Right lobe of liver (tissue), 6 donors: ENCODE measurements at places on chromosomes 12 and 14.
A peak's percentile ranks its signal among the peaks of the same experiment; 100 is the strongest.

DNA sequence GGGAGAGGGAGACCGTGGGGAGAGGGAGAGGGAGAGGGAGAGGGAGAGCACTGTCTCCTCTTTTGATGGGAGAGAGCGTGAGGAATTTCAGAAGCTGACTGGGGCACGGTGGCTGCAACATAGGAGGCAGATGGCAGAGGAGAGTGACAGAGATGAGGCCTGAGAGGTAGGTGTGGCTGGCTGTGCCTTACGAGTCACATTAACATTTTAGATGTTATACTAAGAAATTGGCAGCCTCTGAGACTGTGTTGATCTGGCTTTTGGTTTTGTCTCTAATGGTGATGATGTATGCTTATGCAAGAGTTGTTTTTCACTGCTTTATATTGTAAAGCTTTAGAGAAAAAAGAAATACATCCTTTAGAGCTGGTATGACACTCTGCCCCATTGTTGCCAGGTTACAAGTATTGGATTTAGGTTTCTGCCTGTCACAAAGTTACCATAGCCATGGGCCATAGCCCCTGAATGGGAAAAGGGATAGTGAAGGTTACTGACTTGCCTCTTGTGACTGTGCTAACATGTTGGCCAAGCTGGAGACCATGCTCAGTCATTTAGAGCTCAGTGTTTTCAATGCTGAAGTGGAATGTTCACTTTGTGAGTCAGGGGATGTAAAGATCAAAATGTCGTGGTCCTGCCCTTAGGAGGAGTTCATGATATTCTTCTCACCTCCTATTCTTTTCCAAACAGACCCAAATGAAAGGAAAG lies 186.2 kb downstream of the SYNE2 start:
- no peak for DNase-seq

- DNase-seq: no peak
These were observed 58.9 kb downstream of the ARF6 start for GRCh38 chr14:49951691-49952345.

- no peak for DNase-seq
These were observed 14.4 kb downstream of the FAM222A start for GRCh38 chr12:109727746-109728726.

DNA sequence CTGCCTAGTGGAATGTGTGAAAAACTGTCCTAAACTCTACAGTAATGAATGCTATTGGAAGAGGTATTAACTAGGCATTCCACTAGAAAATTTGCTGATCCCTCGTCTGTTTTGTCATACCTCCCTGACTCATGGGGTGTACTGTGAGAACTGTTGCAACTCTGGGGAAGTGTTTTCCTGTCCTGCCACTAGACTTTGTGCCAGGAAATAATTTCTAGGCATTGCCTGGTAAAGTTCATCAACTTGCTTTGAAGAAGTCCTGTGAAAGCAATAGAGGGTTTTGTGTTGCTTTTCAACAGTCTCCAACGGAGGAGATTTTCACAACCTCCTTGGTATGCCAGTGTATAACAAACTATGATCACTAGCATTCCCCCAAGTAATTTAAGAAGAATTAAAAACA lies 139.9 kb downstream of the AKAP6 start:
- no peak for DNase-seq

GRCh38 chr12:98373025-98373554 lies 142.3 kb upstream of the TMPO start:
- DNase-seq: no peak

GRCh38 chr12:66071549-66071948 lies 59.0 kb downstream of the LLPH start:
- no peak for DNase-seq

- no peak for DNase-seq
These were observed 476.9 kb downstream of the LRIG3 start for GRCh38 chr12:58443273-58443980.

DNA sequence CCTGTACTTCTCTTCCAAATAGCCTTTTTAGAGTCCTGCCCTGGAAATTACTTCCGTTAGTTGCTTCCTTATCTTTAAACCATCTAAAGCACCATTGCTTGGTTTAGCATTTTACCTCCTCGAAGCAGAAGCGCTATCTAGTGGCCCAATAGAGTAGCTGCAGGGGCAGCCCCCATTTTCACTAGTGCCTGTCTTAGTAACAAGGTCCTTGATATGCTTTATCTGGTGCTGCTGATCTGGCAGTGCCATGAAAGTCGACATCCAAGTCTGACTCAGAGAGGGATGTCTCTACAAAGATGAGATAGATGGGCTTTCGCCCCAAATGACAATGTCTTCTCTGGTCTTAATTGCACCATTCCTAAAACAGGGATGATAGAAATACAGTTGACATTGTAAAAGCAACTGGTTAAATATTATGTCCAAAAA lies 25.0 kb upstream of the CIT start:
- no peak for DNase-seq

DNA sequence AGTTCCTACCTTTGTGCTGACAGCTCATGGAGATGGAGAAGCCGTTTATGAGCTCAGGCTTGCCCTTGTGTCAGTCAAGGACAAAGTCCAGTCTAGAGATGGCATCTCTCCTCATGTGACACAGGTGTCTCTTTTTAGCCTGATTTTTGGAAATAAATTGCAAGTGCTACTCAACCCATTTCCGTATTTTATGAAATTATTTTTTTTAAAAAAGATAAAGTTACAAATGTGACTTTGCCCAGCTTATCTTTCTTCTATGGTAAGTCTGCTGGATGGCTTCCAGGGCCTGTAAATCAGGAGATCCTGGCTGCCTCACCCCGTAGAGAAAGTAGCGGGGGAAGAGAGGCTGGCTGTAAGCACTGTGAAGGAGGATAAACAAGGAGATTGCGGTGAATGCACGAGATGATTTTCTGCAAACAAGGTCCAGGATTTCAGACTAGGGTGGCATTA lies 169.7 kb downstream of the MYRFL start:
- DNase-seq: no peak

- DNase-seq: no peak
These were observed 17.3 kb upstream of the TMEM233 start for GRCh38 chr12:119576118-119576810.

GRCh38 chr14:98704441-98704840 lies 567.6 kb downstream of the BCL11B start:
- no peak for DNase-seq

DNA sequence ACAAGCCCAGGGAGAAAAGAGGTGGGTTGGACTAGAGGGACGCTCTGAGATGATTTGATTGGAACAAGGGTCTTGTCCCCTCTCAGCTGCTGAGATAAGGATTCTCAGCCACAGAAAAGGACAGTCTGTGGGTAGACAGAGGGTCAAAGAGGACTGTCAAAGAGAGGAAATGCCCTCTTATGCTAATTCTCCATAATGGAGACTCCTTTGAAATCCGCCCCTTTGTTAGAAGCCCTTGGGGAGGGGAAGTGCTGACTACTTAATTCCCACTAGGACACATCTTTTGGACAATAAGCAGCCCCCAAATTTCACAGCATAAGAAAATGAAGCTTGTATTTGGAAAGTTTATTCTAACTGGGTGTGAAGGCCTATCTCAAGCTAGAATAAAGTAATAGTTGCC lies 176.6 kb downstream of the KTN1 start:
- no peak for DNase-seq

GRCh38 chr12:75812271-75813018 lies 219.1 kb downstream of the PHLDA1 start:
- DNase-seq: no peak

DNA sequence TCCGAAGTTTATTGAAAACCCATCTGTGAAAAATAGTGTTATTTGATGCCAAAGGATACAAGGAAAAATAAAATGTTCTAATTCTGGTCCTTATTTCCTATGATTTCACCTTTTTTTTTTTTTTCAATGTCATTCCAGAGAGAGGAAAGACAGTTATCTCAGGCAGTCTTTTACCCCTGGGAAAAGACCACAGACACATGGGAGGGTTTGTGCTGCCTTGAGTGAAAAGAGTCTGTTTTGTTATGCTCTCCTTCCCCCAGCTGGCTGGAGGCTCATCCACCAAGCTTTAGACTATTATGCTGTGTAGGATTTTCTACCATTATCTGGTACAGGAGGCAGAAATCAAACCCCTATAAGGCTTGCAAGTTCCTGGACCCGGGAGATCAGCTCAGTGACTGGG lies 151.8 kb downstream of the CRADD start:
- DNase-seq: no peak

GRCh38 chr12:49491823-49492222 lies 47.0 kb upstream of the KCNH3 start:
- no peak for DNase-seq

DNA sequence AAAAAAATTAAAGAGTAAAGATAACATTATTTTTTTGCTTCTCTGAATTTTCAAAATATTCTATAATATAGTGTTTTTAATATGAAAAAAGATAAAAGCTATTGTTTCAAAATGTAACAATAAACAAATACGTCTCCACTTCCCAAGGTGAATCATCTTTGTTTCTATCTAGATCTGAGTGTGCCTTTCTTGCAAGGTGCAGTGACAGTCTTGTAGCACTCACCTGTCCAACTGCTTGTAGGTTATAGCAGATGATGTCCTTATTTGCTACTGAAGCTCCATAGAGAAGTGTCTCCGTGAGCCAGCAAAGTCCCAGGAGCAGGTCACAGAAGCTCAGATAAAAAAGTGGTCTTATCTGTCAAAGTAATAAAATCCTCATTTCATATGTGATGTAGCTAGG lies 21.4 kb downstream of the TMEM116 start:
- DNase-seq: no peak

- no peak for DNase-seq
These were observed 4.5 kb downstream of the ALKBH2 start for GRCh38 chr12:109088818-109089217.

DNA sequence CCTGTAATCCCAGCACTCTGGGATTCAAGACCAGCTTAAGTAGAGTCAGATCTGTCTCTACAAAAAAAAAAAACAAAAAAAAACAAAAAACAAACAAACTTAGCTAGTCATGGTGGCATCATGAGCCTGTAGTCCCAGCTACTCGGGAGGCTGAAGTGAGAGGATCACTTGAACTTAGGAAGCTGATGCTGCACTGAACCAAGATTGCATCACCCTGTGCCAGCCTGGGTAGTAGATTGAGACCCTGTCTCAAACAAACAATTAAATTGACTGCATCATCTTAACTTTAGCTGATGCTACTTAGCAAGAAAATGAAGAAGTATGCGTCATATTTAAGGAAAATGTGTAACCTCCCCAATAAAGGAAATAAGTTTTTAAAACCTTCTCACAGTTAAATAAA lies 136.6 kb upstream of the ATXN7L3B start:
- no peak for DNase-seq

GRCh38 chr12:30515351-30515750 lies 180.3 kb downstream of the IPO8 start:
- DNase-seq: no peak

GRCh38 chr12:62912644-62913043 lies 22.3 kb downstream of the PPM1H start:
- no peak for DNase-seq

GRCh38 chr14:51479584-51480325 lies 172.0 kb upstream of the FRMD6 start:
- no peak for DNase-seq

DNA sequence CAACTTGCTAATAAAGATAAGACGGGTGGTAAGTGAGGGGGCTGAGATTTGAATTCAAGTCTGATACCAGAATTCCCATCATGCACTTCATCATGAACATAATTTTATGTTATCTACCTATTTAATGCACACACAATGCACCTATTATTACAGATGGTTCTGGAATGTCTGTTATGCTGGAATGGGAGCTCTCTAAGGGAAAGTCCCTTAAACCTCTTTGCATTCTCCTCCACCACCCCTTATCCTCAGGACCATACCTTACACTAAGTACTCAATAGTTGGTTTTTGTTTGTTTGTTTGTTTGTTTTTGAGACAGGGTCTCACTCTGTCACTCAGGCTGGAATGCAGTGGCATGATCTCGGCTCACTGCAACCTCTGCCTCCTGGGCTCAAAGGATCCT lies 7.0 kb upstream of the MSI1 start:
- DNase-seq: no peak

DNA sequence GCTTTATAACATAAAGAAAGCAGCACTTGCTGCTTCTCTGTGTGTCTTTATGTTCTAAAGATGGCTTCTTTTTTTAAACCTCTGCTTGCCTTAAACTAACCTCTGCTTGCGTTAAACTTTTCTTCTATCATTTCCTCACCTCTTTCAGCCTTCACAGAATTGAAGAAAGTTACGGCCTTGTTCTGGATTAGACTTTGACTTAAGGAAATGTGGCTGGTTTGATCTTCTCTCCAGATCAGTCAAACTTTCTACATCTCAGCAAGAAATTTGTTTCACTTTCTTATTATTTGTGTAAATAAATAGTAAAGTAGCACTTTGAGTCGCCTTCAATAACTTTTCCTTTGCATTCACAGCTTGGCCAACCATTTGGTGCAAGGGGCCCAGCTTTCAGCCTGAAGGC lies 64.2 kb downstream of the CMAS start:
- no peak for DNase-seq

DNA sequence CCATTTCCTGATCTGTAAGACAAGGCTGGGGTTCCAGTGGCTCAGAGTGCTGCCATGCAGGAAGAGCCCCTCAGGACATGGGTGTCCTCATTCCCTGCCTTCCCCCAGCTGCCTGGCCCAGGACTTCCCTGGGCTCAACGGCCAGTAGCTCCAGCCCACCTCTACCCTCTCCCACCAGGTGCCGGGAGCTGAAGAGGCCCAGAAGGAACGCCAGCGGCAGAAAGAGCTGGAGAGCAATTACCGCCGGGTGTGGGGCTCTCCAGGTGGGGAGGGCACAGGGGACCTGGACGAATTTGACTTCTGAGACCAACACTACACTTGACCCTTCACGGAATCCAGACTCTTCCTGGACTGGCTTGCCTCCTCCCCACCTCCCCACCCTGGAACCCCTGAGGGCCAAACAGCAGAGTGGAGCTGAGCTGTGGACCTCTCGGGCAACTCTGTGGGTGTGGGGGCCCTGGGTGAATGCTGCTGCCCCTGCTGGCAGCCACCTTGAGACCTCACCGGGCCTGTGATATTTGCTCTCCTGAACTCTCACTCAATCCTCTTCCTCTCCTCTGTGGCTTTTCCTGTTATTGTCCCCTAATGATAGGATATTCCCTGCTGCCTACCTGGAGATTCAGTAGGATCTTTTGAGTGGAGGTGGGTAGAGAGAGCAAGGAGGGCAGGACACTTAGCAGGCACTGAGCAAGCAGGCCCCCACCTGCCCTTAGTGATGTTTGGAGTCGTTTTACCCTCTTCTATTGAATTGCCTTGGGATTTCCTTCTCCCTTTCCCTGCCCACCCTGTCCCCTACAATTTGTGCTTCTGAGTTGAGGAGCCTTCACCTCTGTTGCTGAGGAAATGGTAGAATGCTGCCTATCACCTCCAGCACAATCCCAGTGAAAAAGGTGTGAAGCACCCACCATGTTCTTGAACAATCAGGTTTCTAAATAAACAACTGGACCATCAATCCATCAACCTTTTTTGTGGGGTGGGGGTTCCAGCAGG lies 17.6 kb downstream of the AGAP2 start:
- no peak for DNase-seq

GRCh38 chr12:102675672-102676071 lies 195.3 kb upstream of the IGF1 start:
- DNase-seq: no peak

GRCh38 chr14:89304972-89305703 lies 111.9 kb downstream of the FOXN3 start:
- DNase-seq: no peak

- no peak for DNase-seq
These were observed 161.7 kb downstream of the ALX1 start for GRCh38 chr12:85441741-85442140.

GRCh38 chr14:105107781-105108515 lies 42.7 kb upstream of the GPR132 start:
- DNase-seq: peak; percentile 18

GRCh38 chr14:68099495-68100045 lies 280.0 kb downstream of the RAD51B start:
- DNase-seq: no peak

- no peak for DNase-seq
These were observed 13.0 kb upstream of the TMED2 start for GRCh38 chr12:123571343-123571813.
